ENCODE measurements at places on chromosomes 2 and 18. TPM values are rescaled to one million over a fixed set of nuclear protein-coding genes. Genes with fewer than 3 reads are reported as not detected.

SCN1A gene
- 0.09 TPM for total RNA-seq

GAREM1 gene
- total RNA-seq, result 3.3 TPM

MEP1B gene
- total RNA-seq, result not detected

KCNK3 gene
- under 0.01 TPM for total RNA-seq

INPP5D gene
- total RNA-seq, result 1.3 TPM

GATA6 gene
- 3.5 TPM for total RNA-seq

MDH1B gene
- 3.2 TPM for total RNA-seq

FSIP2 gene
- under 0.01 TPM for total RNA-seq

FTCDNL1 gene
- total RNA-seq, result 1.2 TPM

TMEM87B gene
- 18.4 TPM for total RNA-seq

AMER3 gene
- total RNA-seq, result under 0.01 TPM
